Lung microvascular endothelial cell (primary cell): ENCODE measurements at places on chromosomes 6 and 20.
A peak's percentile ranks its signal among the peaks of the same experiment; 100 is the strongest.

DNA sequence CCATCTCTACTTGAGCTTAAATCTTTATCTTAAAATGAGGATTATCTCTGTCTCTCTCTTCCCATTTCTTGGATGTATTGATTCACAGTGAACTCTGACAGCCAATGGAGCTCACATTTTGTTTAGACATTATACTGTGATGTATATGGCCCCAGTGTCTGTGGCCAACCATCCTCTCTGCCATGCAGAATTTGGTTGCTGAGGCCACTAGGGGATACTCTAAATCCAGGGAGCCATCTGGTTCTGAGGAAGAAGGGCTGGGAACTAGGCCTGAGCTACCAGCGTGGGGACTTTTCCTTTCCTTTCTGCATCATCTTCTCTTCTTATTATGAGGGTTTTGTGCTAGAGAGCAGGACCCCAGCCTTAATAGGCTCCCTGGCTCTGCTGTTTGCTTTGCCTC is 59.1 kb upstream of the RIPOR2 start:
- DNase-seq: no peak

- no peak for DNase-seq
These were observed 83.8 kb downstream of the SLC22A23 start for GRCh38 chr6:3372912-3373554.

DNA sequence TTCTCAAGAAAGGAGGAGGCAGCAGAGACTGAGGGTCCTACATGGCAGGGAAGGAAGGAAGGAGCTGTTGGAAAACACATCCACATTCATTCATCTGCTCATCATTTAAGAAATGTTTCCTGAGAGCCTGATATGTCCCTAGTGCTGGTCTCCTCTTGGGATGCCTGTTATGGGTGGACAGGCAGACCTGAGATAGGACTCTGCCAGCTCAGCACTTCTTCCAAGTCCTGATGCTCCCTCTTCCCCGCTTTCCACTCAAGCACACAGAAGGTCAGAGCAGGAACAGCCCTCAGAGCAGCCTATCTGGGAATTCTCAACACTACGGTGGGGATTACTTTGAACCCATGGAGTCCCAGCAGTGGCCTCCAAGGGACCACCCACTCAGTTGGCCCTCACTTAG is 8.0 kb upstream of the SIRPD start:
- DNase-seq: no peak

- peak; percentile 77 for DNase-seq
These were observed 54.6 kb downstream of the LYRM4 start for GRCh38 chr6:5205877-5206850.

DNA sequence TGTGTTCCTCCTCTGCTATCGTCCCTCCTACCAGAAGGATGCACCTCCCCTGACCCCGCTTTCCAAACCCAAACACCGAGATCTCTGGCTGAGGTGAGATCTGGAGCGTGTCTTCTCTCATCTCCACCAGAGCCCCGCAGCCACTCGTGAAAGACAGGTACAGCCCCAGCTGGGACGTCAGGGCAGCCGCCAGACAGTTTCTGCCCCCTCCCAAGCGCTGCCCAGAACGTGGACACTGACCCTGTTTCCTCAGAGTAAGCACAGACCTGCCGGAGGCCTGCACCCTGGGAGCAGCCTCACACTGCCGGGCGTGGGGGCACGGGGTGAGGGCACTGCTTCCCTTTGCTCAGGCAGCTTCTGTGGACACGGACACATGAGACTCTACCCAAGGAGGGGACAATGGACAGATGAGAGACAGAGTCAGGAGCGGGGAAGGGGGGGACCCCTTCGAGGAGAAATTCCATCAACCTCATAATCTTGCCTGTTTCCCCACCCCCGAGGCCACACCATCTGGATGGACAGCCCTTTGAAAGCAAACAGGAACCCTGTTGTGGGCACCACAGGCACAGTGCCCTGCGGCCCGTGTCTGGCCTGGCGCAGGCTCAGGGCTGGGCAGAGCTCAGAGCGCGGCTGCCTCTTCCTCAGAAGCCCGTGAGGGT is 210.6 kb downstream of the DLL1 start:
- no peak for DNase-seq

GRCh38 chr20:37807471-37808232 is 95.3 kb upstream of the VSTM2L start:
- DNase-seq: no peak

DNA sequence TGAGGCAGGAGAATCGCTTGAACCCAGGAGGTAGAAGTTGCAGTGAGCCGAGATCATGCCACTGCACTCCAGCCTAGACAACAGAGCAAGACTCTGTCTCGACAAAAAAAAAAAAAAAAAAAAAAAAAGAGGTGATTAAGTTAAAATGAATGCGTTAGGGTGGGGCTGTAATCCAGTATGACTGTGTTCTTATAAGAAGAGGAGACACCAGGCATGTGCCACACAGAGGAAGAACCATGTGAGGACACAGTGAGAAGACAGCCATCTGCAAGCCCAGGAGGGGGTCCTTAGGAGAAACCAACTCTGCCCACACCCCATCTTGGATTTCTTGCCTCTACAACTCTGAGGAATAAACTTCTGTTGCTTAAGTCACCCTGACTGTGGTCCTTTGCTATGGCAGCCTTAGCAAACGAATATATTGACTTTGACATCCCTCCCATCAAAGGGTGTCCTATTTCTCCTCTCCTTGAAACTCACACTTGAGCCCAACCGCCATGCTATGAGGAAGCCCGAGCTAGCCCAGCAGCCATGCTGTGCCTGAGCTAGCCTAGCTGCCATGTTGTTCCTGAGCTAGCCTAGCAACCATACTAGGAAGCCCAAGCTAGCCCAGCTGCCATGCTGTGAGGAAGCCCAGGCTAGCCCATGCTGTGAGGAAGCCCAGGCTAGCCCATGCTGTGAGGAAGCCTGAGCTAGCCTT is 15.8 kb upstream of the PPP1R16B start:
- no peak for DNase-seq

- peak; percentile 71 for DNase-seq
These were observed 11.6 kb upstream of the ITPR3 start for GRCh38 chr6:33609528-33609927.

DNA sequence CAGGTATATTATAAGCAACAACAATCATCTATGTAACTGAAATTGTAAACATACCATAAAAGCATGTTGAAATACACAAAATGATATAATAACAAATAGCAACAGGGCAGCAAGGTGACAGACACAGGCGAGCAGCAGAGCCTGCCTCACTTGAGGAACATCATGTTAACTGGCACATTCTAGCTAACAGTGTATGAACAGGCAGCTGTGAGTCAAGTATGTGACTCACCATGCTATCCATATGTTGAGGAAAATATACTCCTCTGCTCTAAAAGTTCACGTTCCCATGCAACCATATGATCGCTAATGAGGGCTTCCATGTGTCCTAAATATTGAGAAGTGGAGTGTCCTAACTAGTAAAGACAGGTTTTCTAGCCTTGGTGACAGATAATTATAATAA is 18.4 kb downstream of the SERAC1 start:
- DNase-seq: peak; percentile 62

- DNase-seq: no peak
These were observed 82.6 kb upstream of the BMP5 start for GRCh38 chr6:55957961-55958422.

DNA sequence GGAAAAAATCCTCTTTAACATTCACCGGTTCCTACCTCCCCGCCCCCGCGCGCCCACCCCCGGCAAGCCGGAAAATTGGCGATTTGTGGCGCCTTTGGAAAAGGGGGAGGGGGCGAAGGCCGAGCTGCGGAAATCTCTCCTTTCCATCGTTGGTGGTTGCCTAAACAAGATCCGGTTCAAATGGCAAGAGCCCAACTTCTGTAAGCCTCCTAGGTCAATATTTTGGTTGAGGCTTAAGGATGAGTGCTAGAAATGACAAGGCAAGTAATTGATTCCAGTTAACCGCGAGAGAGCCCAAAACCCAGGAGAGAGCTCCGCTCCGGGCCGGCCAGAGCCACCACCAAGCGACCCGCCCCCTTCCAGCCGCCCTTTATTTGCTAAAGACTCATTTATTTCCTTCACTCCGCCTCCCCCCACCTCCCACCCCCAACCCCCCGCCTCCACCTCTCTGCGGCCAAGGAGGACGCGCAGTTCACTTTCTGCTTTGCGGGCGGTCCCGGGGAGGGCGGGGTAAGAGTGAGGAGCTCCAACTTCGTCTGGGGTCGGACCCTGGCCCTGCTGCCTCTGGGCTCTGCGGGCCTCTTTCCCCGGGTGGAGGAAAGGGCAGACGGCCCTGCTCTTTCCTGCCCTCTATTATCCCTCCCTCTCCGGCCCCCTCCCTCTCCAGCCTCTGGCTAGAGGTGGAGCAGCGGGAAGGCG is 838 bp upstream of the NKX2-2 start:
- DNase-seq: no peak

- no peak for DNase-seq
These were observed 175.1 kb downstream of the ARHGAP18 start for GRCh38 chr6:129534926-129535325.

GRCh38 chr20:51037532-51038115 is 14.7 kb upstream of the KCNG1 start:
- no peak for DNase-seq

- DNase-seq: peak; percentile 29
These were observed 3.6 kb upstream of the ADGRG6 start for GRCh38 chr6:142297996-142298753.

DNA sequence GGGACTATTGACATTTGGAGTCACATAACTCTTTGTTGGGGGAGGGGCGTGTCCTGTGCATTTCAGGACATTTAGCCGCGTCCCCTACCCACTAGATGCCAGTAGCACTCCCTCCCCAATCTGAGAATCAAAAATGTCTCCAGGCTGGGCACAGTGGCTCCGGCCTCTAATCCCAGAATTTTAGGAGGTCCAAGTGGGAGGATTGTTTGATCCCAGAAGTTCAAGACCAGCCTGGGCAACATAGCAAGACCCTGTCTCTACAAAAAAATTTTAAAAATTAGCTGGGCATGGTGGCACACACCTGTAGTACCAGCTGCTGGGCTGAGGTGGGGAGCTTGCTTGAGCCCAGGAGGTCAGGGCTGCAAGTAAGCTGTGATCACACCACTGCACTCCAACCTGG is 2.1 kb upstream of the PREX1 start:
- DNase-seq: no peak

DNA sequence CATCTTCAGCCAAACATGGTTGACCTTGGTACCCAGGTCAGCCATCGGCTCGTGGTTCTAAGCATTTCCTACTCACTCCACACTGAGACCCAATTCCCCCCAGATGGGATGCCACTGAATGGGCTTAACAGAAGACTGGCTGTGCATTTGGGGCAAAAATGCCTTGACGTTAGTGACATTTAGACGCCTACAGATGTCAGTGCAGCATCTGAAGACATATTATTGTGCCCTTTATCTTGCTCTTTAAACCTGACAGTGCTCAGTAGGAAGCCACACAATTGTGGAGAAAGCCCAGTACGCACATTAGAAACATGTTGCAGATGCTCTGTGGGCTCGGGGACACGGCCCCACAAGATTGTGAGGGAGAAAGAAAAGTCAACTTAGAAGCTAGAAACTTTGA is 414.7 kb downstream of the PTPRT start:
- DNase-seq: no peak

- DNase-seq: no peak
These were observed 313.6 kb downstream of the CDKAL1 start for GRCh38 chr6:20847904-20848303.

DNA sequence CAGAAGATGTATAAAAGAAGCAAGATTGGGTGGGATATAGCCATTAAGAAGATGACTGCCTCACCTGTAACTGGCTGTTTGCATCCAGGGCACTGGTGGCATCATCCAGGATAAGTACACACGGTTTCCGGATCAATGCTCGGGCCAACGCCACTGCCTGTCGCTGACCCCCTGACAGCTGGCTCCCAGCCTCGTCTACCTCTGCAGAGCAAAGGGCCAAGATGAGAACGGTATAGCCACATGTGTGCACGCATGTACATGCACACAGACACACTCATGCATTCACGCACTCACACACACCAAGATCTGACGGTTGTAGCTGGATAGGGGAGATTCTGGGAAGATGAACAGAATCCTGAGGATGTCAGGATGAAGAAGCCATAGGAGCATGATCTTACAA is 3.2 kb upstream of the PSMB8 start:
- DNase-seq: no peak

DNA sequence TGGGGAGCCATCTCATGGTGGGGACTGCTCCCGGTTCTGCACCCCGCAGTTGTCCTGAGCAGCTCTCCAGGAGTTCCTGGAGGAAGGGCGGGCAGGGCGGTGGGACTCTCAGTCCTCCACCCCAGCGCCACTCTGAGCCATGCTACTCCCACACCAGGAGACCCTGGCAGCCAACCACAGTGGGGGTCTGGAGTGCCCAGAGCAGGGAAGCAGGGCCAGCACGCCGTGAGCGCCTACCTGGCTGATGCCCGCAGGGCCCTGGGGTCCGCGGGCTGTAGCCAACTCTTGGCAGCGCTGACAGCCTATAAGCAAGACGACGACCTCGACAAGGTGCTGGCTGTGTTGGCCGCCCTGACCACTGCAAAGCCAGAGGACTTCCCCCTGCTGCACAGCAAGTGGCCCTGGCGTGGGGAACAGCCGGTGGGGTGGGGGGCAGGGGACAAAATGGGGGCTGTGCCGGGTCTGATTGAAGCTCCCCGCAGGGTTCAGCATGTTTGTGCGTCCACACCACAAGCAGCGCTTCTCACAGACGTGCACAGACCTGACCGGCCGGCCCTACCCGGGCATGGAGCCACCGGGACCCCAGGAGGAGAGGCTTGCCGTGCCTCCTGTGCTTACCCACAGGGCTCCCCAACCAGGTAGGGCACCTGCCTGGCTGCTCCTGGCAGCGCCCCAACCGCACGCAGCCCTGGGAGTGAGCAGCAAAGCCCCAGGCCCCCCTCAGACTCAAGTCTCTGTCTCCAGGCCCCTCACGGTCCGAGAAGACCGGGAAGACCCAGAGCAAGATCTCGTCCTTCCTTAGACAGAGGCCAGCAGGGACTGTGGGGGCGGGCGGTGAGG is 1.6 kb upstream of the TNFRSF6B start:
- DNase-seq: no peak

DNA sequence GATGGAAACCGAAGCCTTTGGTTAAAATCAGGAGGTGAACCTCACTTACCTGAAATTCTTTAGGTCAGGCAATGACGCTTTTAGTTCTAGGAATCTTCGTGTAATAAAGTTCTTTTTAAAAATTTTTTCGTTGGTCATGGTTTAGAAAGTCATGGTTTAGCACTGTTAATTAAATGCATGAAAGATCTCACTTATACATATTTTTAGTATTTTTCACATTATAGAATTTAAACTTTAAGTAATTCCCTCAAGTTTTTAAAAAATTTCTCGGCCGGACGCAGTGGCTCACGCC is 1.1 kb downstream of the DSE start:
- no peak for DNase-seq

DNA sequence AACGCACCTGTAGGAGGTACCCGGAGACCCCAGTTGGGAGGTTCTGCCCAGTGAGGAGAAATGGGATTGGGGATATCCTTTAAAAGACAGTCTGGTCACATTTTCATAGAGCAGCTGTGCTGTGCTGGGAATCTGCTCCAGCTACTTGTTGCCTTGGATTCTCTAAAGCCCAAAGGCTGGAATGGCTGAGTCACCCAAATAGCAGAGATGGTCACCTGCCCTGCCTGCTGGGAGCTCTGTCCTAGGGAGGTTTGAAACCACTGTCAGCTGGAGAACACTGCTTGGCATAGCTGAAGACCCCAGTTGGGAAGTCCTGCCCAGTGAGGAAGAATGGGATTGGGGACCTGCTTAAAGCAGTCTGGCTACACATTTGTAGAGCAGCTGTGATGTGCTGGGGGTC is 34.8 kb upstream of the TFB1M start:
- DNase-seq: no peak

GRCh38 chr20:40336533-40336932 is 352.5 kb downstream of the MAFB start:
- DNase-seq: no peak

GRCh38 chr20:34435589-34435988 is 72.5 kb downstream of the ITCH start:
- DNase-seq: no peak
